Amygdala (tissue), 56 donors: ENCODE measurements at places on chromosomes 1 and 21.

DNA sequence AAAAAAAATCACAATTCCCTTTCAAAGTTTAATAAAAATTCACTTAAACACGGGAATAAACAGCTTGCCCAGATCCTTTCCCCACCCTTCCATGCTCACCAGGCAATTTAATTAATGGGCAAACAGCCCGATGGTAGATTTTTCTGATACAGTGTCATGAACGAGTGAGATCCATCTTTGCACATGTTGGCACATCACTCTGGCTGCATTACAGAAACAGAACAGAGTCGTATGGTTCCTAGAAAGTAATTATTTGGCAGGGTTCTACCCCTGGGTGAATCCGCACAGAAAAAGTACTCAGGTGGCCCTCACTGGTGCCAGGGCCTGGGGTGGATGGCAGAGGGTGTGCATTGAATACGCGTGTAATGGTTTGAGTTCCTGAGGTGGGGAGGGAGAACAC, 24.6 kb upstream of the OVAAL start:
- no peak for DNase-seq

- DNase-seq: no peak
These were observed 1.7 kb downstream of the KLHDC8A start for GRCh38 chr1:205355075-205355453.

DNA sequence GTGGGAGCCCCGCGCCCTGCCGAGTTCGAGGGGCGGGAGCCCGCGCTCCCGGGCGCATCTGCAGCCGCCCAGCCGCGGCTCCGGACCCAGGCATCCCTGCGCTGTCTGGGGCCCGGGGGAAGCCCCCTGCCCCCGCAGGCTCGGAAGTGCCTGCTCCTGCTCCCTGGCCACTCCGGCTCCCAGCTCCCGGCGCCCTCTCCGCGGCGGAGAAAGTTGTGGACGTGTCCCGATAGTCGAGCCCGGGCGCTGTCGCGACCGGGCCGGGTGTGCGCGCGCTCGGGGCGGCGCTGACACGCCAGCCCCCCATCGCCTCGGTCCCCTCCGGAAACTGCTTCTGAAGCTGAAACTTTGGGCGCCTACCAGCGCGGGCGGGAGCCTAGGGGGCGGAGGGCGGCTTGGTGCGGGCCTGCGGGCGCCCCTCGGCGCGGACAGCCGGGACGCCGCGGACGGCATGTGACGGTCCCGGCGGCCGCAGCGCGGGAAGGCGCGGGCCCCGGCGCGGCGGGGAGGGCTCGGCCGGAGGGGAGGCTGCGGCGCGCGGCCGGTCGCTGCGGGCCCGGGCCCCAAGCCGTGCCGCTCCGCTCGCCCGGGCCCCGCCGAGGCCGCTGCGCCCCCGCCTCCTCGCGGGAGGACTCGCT, 515 bp downstream of the MAN1C1 start:
- DNase-seq: no peak

- DNase-seq: no peak
These were observed 298.1 kb upstream of the POU3F1 start for GRCh38 chr1:38344716-38345115.

GRCh38 chr1:224535641-224536040, 80.5 kb upstream of the CNIH3 start:
- no peak for DNase-seq

DNA sequence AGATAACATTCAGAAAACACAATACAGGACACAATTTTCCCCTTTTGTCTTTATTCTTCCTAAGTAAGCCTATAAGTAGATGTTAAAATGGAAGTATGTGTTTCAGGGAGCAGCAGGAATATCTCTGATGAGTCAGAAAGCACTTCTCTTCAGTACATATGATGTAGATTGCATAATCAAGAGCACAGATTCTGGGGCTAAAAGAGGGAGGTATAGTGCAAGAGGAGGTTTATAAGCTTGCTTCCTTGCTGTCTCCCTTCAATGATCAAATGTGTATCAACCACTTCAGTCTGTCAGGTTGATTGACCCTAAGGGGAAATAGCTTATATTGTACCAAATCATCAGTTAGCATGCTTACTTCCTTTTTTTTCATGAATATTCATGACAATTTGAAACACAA, 822.8 kb downstream of the BRINP3 start:
- DNase-seq: no peak

- DNase-seq: no peak
These were observed 23.1 kb upstream of the UMODL1 start for GRCh38 chr21:42047821-42048613.

DNA sequence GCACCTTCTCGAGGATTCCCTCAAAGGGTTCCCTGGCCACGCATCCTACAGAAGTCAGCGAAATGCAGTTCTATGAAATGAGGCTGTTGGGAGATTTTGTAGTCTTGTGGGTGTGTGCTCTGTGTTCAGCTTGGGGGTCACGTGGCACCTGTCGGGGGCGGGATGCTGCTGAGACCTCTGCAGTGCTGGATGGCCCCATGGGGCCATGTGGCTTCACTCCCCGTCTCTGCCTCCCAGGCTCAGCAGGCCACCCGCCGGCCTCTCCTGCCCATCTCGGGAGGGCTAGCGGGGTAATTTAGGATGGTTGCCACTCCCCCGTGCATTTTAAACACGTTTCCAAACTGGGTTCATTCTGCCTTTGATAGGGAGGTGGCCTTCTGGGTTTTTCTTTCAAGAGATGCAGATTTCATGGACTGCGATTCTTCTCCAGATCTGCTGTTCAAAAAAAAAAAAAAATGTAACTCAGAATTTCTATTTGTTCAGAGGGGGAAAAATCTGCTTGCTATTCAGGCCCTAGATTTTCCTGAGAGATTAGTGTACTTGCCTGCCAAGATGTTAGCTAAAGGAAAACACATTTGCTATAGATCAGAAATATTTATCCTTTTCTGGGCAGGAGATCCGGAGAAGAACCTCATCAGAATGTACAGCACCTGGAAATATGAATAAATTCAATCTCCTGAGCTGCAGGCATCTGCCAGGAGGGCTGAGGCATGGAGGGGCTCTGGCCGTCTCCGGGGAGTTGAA, 277.2 kb upstream of the VAMP3 start:
- DNase-seq: no peak

GRCh38 chr21:39581414-39581813, 31.3 kb upstream of the B3GALT5 start:
- no peak for DNase-seq

DNA sequence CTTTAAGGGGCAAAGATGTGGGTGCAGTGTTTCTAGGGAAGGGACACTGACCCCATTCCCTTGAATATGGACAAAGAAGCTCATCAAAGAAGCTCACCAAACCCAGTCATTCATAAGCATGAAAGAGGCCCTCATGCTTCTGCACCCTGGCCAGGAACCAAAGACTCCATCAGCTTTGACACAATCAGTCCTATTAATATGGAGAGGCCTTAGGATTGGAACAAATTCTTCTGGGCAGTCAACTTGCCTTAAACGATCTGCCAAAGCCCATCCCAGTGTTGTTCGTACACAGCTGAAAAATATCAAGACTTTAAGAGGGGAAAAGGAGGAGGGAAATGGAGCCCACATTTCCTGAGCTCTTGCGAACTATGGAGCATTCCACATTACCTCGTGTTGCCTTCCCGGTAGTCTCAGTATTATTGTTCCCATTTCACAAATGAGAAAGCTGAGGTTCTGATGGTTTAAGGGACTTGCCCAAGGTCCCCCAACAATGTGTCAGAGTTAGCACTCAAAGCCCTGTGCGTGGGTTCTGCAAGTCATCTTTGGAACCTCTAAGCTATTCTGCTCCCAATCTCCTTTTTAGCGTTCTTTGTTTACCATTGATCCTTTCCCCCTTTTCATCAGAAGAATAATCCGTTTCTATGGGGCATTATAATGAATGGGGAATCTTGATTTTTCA, 161.9 kb downstream of the ZBTB18 start:
- DNase-seq: no peak

- peak; percentile 18 for DNase-seq
These were observed 38.6 kb upstream of the GPR137B start for GRCh38 chr1:236103646-236104218.

GRCh38 chr1:8671306-8671917, 146.0 kb downstream of the RERE start:
- DNase-seq: no peak

DNA sequence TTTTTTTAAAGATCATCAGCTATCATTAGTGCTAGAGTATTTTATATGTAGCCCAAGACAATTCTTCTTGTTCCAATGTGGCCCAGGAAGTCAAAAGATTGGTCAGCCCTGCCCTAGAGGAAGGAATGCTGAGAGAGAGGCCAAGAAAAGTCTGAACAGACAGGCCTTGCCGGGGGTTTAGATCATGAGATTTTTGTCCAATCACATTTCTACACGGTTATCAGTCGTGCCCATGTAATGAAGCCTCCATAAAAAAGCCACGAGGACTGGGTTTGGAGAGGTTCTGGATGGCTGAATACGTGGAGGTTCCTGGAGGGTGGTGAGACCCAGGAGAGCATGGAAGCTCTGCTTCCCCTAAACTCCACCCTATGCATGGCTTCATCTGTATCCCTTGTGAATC, 24.3 kb upstream of the ENO1 start:
- DNase-seq: no peak

- DNase-seq: no peak
These were observed 8.3 kb downstream of the ASAP3 start for GRCh38 chr1:23475641-23476040.

DNA sequence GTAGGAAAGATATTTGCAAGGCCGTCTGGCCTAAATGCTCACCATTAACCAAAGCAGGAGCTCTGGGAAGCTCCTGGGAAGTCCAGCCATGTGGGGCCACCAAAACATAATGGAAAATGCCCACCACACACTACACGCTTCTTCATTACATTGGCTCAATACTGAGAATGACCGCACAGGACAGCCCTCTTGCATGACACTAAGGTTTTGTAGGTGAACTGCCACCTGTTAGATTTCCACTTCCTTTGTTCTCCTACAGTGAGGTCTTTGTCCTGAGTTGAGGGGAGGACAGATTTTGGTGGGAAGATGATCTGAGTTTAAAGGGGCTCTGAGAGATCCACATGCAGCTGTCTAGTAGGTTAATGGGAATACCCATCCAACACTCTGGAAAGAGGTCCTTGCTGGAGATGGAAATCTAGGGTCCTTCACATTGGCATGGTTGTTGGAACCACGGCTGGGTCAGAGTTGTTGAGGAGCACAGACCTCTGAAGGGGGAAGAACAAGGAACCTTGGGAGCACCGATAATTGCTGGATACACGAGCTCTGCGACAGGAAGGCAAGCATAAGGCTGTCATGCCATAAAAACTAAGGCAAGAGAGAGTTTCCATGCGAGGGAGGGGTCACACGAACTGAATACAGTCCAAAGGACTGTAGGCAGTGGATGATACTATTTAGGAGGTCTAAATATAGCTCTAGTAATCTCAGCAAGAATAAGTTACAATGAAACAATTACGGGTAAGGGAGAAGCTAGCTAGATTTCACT, 105.5 kb upstream of the IRF2BP2 start:
- DNase-seq: no peak

DNA sequence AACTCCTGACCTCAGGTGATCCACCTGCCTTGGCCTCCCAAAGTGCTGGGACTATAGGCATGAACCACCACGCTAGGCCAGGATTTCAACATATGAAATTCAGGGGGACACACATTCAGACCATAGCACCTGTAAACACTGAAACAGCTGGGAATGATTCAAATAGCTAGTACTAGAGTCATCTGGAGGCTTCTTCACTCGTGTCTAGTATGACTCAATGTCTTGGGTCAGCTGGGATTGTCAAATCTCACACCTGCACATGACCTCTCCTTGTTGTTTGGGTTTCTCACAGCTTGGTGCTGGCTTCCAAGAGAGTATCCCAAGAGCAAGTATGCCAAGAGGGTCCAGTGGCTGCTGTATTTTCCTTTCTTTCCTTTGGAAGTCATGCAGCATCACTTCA, 75.1 kb downstream of the PGM1 start:
- DNase-seq: no peak

DNA sequence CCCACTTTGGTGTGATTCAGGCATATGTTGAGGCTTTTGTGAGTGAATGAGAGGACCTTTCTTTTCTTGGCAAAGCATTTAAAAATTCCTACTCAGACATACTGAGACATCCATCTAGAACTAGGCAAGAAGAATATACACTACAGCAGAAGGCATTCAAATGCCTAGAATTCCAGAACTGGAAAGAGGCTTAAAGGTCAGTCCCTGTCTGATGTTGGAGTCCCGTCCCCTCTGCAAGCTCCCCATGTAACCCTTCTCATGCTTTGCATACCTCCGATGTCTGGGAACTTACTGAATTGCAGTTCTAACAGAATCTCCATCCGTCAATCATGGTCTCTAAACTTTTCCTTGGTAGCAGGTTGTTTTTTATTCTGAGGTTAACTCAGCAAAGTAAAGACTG, 152.9 kb downstream of the ATP6V1G3 start:
- DNase-seq: no peak

DNA sequence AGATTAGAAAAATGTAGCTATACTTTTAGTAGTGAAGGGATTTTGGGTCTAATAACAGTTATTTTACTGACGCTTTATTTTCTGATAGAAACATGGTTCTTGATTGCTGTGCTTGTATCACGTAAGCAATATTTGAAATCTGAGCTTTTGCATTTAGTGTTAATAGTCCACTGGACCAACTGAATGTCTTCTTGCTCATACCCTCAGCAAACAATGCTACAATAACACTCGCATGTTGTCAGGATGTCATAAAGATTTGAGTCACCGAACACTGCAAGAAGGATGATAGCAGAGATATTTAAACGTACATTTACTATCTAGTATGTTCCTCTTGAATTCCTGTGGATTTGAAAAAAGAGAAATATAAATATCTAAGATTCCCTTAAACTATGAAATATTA, 7.5 kb downstream of the DYRK1A start:
- DNase-seq: no peak

DNA sequence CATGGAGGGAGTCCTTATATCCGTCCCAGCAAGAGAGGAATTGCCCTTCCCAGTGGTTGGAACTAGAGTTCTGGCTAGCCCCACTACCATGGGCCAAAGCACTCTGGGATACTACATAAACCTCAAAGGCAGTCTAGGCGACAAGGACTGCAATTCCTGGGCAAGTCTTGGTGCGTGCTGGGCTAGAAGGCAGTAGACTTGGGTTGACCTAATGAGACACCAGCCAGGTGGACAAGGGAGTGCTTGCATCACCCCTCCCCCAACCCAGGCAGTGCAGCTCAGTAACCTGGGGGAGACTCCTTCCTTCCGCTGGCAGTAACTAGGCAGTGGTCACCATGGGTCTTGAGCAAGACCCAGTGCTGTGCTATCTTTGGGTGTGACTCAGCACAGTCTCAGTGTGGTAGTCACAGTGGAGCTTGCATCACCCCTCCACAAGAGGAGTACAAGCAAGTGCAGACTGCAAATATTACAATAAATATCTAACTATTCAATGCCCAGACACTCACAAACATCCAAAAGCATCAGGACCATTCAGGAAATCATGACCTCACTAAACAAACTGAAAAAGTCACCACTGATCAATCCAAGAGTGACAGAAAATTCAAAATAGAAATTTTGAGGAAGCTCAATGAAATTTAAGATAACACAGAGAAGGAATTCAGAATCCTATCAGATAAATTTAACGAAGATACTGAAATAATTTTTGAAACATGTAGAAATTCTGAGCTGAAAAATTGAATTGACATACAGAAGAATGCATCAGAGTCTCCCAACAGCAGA, 84.7 kb upstream of the LYPLAL1 start:
- DNase-seq: no peak

- no peak for DNase-seq
These were observed 21.4 kb upstream of the NPPB start for GRCh38 chr1:11880181-11880575.
